ENCODE measurements at places on chromosomes 5 and 9. TPM values are rescaled to one million over a fixed set of nuclear protein-coding genes. Genes with fewer than 3 reads are reported as not detected.

The KCTD16 gene
- 1.4 TPM for total RNA-seq

DNA sequence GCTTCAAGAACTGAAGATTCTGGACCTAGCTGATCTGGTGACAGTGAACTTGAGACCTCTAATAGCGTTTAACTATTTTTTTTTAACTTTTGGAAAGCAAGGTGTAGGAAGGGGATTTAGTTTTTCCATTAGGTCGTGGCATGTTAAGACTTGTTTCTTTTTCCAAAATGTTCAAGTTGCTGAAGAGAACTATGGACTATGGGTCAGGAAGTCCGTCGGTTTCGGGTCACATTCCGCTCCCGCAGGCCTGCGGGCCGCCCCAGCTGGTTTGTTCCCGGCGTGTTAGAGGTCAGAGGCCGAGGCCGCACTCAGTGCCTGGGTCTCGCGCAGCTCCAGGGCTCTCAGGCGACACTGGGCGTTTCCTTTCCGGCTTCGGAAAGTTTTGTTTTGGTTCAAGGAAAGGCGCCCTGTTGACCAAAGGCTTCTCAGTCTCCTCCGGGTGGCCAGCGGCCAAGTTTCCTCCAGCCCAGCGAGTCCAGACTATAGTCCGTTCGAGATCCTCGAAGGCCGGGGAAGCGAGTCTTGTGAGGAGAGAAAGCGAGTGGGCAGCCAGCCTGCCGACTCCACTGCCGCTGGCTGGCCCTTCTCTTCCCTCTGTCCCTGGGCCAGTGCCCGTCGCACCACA, 586 bp upstream of the FCHO2 start:
- DNase-seq: no peak

GRCh38 chr5:76379316-76379715, 23.8 kb upstream of the IQGAP2 start:
- no peak for DNase-seq

GRCh38 chr5:106020894-106021293, 1649.8 kb downstream of the EFNA5 start:
- DNase-seq: no peak

GRCh38 chr5:122202952-122203351, 73.6 kb downstream of the ZNF474 start:
- DNase-seq: no peak

The SPATA31C1 gene
- not detected for total RNA-seq

DNA sequence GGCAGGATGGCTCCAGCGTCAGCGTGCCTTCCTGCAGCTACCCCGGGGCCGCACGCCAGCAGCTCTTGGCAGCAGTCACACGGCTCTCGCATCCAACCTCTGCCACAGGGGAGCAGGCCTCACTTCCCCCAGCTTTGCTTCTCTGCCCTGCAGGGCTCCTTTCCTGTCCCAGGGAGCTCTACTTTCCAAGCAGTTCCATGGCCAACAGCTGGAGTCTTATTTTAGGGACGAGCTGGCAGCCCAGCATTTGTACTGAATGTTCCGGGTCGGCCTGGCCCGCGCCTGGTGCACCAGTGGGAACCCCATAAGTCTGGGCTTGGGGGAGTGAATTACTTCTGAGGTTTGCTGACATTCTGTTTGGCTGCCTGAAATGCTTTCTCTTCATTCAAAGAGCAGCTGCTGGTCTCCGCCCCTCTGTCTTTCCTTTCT, 34.6 kb downstream of the GADD45G start:
- DNase-seq: no peak

DNA sequence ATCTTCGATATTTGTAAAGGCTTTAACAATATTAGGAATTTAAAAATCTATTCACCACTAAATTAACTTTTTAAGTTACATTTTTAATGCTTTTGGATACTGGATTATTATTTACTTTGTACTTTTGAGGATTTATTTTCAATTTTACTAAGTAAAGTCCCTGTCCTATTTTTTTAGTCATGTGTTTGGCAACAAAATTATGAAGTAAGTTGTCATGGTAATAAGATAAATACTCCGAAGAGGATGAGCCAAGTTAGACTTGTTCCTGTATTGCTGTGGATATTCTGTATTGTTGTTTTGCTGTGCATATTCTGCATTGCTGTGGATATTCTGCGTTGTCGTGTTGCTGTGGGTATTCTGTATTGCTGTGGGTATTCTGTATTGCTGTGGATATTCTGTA, 210.1 kb downstream of the MTRR start:
- DNase-seq: no peak

DNA sequence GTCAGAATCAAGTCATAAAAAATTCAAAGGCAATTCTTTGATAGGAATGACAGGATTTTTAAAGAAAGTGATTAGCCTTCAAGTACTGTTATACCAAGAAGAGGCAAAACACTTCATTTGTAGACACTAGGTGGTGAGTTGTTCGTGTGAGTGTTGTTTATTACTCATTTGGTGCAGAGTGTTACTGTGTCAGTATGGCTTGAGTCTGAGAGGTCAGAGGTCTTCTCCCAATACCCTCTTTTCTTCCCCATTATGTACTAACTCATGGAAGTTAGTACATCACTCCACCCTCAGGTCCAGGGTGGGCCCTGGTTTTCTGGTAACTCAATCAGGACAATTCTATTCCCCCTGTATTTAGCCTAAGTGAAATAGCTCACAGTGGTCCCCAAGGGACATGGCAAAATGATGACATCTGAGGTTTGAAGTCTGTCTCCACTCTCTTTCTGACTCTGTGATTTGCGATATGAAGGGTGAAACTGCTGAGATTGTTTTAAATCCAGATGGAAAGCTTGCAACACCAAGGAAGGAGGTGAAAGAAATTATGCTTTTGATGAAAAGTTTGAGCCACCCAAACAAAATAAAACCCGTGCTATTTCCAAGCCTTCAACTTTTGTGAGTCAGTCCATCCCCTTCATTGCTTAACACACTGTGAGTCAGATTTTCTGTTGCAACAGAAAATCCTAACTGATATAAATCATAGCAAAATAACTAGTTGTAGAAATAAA, 56.8 kb downstream of the NUDT12 start:
- DNase-seq: no peak

The PCDHGA12 gene
- 0.16 TPM for total RNA-seq

DNA sequence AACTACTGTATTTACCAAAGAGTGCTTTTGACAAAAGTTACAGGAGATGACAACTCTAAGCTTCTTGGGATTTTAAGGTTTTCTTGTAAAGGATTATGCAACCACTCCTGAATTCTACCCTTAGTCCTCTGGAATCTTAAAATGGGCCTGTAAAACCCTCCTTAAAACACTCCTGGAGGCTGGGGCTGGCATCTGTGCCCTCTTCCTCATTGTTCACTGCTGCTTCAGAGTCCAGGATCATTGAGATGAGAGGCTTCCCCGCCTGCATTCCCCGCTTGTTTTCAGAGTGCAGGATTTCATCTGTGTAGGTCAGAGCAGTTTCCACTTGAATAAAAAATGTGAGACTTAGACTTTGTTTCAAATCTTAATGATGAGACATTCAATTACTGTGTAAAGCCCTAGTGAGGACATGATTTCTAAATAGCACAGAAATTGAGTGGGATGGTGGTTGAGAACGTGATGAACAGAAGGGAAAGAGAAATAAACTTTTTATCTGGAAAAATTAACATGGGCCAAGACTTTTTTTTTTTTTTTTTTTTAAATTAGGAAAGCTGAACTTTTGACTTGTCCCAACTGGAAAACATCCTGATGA, 40.4 kb downstream of the PCSK5 start:
- no peak for DNase-seq

The NUTM2F gene
- not detected for total RNA-seq

DNA sequence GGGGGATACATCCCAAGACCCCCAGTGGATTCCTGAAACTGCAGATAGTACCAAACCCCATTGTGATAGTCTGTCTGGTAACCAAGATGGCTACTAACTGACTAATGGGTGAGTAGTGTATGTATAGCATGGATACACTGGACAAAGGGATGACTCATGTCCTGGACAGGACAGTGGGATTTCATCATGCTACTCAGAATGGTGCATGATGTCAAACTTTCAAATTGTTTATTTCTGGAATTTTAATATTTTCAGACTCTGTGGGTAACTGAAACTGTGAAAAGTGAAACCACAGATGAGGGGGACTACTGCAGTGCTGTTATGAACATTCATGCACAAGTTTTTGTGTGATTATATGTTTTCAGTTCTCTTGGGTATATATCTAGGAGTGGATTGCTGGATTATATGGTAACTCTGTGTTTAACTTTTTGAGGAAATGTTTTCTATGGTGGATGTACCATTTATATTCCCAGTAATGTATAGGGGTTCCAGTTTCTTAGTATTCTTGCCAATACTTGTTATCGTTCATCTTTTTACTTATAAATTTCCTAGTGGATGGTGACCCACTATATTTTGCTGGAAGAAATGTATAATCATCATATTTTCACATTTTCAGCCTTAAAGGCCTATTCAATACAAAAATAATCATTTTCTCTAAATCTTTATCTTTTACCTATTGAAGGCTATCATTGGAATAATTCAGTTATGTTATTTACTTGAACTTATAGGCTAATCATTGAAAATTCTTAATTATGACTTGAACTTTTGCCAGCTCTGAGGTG, 140.9 kb downstream of the NR3C1 start:
- no peak for DNase-seq

The CA9 gene
- total RNA-seq: 1.1 TPM

DNA sequence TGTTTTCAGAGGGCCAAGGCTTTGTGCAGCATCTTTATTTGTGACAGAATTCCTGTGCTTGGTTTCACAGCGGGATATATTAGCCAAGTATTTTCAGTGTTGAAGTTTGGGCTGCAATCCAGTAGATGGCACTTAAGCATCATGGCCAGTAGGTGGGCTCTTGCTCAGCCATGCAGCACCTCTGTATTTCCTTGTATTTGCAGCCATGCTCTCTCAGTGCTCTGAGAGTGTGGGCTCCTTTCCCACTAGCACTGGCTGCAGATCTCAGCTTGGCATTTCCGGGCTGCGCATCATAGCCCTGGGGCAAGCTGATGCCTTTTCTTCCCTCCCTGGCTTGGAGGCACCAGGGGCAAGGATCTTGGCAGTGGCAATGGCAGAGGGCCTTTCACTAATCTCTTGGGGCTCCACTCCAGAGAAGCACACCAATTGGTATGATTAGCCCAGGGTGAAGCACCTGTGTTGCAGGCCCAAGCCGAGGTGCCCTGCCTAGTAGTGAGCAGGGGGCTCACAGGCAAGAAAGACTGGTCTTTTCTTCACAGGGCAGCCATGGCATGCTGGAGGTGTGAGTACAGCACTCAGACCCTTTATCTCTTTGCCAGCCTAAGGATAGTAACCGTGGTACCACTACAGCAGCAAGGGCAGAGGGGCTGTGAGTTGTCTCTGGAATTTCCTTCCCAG, 48.3 kb downstream of the SLCO6A1 start:
- DNase-seq: no peak

DNA sequence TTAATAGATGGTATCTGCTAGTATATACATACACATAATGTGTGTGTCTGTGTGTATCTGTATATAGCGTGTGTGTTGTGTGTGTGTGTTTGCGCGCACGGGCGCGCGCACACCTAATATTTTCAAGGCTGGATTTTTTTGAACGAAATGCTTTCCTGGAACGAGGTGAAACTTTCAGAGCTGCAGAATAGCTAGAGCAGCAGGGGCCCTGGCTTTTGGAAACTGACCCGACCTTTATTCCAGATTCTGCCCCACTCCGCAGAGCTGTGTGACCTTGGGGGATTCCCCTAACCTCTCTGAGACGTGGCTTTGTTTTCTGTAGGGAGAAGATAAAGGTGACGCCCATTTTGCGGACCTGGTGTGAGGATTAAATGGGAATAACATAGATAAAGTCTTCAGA, 757 bp downstream of the FXN start:
- DNase-seq: peak; percentile 12

DNA sequence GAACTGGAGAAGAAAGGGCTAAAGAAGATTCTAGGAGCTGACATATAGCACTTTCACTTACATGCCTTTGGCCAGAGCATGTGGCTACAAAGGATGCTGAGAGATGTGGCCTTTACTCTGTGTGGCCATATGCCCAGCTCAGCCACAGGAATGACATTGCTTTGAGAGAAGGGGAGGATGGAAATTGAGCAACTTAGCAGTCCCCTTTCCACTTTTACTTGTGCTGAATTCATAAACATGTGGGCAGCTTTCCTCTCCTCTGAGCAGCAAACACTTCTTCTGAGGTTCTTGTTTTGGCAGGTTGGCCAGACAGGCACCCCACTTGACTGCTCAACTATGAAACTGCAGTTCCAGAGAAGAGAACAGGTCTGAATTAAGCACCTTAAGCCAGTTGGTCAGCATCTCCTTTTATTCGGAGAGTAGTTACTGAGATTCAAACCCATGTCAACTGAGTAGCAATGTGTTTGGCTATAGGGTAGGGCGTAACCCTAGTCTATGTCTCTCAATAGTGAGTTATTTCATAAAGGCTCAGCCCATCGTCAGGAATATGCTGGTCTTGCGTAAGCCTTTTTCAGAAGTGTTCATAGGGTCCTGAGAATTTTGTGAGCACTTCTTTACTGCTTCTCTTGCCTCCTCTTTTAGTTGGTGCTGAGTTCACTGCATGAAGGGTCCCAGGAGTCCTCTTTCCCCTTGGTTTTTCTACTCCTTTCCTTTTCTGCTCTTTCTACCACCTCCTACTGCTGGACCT, 134.5 kb downstream of the PALM2AKAP2 start:
- no peak for DNase-seq

The CCDC152 gene
- 1.3 TPM for total RNA-seq

The PCDHB13 gene
- total RNA-seq: not detected

The PCDHGA9 gene
- total RNA-seq: not detected

- DNase-seq: no peak
Observed at GRCh38 chr9:33198165-33198564, 31.0 kb upstream of the B4GALT1 start.

- no peak for DNase-seq
Observed at GRCh38 chr9:86598411-86599239, 244.4 kb upstream of the TUT7 start.

DNA sequence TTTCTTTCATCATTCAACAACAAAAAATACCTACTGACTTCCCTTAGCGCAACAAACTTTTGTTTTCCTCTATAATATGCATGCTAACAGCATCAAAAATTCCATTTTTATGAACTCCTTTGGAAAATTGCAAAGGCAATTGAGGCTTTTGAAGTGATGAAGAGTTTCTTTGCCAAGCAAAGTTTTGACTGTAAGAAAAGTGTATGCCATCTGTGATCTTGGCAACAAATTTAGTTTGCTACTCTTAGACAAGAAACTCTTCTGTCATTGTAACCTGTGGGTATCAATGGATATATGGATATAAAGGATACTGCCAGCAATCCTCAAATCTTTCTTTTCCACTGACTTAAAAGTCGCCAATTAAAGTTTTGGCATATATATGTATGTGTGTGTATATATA, 72.0 kb upstream of the GABRA1 start:
- no peak for DNase-seq

The DAB2IP gene
- total RNA-seq: 0.06 TPM

- no peak for DNase-seq
Observed at GRCh38 chr5:166595274-166595951, 1696.0 kb upstream of the WWC1 start.

- no peak for DNase-seq
Observed at GRCh38 chr5:112348387-112348786, 70.7 kb downstream of the EPB41L4A start.

The FST gene
- total RNA-seq: 0.18 TPM

DNA sequence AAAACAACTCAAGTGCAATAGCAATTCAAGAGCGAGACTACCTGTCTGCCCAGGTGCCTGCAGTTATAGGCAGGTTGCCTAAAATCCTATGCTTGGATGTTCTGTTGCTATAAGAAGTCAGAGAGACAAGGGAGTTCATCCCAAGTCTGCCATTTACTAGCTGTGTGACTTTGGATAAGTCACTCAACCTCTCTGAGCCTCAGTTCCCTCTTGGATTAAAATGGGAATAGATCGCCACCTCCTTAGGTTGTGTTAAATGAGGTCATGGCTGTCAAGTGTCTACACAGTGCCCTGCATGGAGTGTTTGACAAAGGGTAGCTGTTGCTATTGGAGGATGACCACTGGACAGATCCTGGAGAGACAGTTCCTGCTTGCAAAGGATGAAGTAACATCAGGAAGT, 1.3 kb upstream of the ZBTB34 start:
- DNase-seq: no peak

All from activated naive CD4-positive, alpha-beta T cell treated with anti-CD3 and anti-CD28 coated beads, Interleukin-2, amount 50 U/mL, for 72 hours (primary cell).